Osteoblast (primary cell): ENCODE measurements at places on chromosomes 7 and 10. TPM values are rescaled to one million over a fixed set of nuclear protein-coding genes. Genes with fewer than 3 reads are reported as not detected.

GRCh38 chr7:92782236-92782635 lies 54.1 kb downstream of the CDK6 start:
- DNase-seq = no peak

- no peak for DNase-seq
These were observed 198.3 kb upstream of the DKK1 start for GRCh38 chr10:52115823-52116222.

DNA sequence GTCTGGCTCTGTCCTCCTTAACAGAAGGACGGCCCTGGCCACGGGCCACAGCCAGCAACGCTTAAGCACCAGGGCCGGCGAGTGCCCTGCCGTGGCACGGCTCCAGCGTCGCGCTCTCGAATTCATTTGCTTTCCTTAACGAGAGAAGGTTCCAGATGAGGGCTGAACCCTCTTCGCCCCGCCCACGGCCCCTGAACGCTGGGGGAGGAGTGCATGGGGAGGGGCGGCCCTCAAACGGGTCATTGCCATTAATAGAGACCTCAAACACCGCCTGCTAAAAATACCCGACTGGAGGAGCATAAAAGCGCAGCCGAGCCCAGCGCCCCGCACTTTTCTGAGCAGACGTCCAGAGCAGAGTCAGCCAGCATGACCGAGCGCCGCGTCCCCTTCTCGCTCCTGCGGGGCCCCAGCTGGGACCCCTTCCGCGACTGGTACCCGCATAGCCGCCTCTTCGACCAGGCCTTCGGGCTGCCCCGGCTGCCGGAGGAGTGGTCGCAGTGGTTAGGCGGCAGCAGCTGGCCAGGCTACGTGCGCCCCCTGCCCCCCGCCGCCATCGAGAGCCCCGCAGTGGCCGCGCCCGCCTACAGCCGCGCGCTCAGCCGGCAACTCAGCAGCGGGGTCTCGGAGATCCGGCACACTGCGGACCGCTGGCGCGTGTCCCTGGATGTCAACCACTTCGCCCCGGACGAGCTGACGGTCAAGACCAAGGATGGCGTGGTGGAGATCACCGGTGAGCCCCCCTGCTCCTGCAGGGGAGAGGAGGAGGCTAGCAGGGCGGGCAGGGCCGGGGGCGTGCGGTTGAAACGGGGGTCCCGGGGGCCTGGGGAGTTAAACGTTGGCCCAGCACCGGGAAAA lies at the start of gene HSPB1:
TSS of gene HSPB1 (plus strand) at position 327 of the 855 bp plus-strand sequence. CDS start at position 367, 40 bp downstream.
- peak; percentile 97 for DNase-seq

DNA sequence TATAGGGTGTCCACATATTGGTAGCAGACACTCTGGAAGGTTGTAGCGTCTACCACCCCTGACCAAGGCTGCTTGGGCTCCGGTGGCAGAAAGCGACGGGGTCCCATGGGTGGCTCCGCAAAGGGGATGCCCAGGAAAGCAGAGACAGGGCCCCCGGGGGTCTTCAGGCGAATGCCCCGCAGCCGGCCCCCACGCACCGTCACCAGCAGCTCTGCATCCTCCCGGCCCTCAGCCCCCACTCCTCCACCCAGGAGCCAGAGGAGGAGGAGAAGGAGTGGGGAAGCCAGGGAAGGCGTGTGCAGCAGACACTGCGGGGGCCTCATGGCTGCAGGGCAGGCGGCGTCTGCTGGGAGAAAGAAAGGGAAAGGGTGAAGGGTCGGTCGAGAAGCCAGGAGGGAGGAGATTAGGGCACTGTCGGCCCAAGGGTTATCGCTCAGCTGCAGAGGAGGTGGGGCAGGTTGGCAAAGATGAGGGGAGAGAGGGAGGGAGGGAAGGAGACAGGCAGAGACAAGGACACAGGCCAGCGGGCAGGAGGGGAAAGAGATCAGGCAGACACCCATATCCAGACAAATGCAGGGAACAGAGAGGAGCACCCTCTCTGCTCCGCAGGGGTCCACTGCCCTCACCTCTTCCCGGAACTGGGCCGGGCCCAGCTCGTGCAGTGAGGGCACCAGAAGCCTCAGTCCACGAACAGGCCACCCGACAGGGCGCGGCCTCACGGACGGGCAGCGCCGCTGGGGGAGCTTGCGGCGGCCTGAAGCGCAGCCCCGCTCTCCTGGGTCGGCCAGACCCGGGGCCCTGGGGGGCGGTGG lies 1.6 kb downstream of the ACHE start:
- peak; percentile 65 for DNase-seq

GRCh38 chr7:130913639-130914553 lies 179.9 kb upstream of the KLF14 start:
- no peak for DNase-seq

- peak; percentile 62 for DNase-seq
These were observed 264.6 kb upstream of the BMPER start for GRCh38 chr7:33640741-33641140.

The NOS3 gene
- not detected in 2 replicates for total RNA-seq
